CD4-positive, alpha-beta T cell treated with Interleukin-15 for 4 hours (primary cell): ENCODE measurements at places on chromosomes 4 and X.

GRCh38 chrX:3659761-3660160 lies 53.7 kb downstream of the PRKX start:
- DNase-seq: no peak

GRCh38 chr4:147589586-147589985 lies 27.6 kb upstream of the TMEM184C start:
- DNase-seq: no peak

DNA sequence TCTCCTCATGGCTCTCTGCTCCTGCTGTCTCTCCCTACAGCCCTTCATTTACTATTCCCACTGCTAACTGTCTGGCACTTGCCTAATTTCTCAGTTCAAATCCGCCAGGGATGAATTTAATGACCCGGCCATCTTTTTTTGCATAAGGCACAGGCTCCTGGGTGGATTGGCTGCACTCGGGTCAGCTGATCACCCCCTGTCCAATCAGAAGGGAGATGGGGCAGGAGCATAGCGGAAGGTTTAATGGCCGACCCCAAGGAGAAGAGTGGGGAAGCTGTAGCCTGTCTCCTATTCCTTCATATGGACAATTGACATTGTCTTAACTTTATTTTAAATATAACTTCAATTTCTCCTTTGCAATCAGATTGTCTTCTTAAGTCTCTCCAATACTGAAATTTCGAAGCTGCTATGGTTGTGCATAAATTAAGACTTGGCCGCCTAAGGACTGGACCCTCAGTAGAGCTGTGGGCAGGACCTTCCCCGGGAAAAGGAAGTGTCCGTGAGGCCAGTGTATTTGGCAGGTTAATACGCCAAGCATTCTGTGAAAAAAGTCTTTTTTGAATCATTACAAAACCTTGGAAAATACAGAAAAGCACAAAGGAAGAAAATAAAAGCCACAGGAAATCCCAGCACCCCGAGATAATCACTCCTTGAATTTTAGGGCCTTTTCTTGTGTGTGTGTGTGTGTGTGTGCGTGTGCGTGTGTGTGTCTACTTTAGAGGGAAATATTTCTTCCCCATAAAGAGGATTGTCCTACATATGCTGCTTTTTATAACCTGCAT lies 55.5 kb downstream of the SMIM20 start:
- DNase-seq: no peak

DNA sequence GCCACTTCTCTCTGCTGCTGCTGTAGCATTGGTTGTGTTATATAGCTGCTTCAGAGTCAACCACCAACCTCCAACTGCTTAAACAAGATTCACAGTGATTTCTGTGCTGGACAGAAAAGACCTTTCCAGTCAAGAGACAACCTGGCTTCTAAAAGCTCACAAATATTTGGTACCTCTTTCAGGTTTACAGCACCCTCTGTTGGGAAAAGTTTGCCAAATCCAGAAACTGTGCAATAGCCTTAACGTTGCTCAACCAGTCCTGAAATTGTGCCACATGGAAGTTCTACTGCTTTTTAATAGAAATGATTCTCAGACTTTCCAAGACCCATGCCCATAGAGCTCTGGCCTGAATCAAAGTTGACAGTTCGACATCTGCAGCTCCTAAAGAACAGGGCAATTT lies 842.1 kb upstream of the HTR2C start:
- no peak for DNase-seq

DNA sequence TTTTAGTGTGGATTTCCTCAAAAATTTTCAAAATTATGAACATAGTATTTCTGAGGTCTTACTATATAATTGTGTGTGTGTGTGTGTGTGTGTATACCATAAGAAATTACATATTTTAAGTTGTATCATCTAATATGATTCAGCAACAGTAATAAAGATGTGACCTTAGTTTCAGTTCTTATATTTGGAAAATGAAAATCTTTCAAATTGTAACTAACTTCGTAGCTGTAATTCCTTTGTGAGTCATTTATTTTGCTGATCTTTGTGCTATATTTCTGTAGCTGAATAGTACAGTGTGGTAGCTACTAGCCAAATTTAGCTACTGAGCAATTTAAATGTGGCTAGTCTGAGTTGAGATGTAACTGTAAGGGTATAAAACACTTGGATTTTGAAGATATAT lies 116.4 kb downstream of the RAP1GDS1 start:
- DNase-seq: no peak

GRCh38 chrX:30831082-30831481 lies 58.0 kb downstream of the TAB3 start:
- peak; percentile 3 for DNase-seq

DNA sequence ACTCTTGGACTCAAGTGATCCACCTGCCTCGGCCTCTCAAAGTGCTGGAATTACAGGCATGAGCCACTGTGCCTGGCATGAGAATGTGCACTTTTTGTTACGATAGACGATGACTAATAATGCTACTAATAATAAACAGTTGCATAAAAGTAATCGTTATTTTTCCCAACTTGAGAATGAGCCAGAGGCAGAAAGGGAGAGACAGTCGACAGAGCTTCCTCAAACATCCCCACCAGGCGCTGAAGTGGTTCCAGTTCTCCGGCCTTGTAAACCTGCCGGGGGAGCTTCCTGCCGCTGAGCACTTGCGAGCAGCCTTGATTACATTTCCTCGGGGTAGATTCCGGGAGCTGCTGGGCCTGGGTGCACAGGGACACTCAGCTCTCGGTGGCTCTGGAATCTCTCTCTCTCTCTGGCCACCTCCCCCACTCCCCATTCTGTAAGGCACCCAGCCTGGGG lies 8.9 kb upstream of the HTRA3 start:
- no peak for DNase-seq

GRCh38 chr4:113145519-113146291 lies 96.3 kb downstream of the ANK2 start:
- DNase-seq: no peak
